Thyroid gland (tissue), 4 donors: ENCODE measurements at places on chromosomes 2 and 18. TPM values are rescaled to one million over a fixed set of nuclear protein-coding genes. Genes with fewer than 3 reads are reported as not detected.

DNA sequence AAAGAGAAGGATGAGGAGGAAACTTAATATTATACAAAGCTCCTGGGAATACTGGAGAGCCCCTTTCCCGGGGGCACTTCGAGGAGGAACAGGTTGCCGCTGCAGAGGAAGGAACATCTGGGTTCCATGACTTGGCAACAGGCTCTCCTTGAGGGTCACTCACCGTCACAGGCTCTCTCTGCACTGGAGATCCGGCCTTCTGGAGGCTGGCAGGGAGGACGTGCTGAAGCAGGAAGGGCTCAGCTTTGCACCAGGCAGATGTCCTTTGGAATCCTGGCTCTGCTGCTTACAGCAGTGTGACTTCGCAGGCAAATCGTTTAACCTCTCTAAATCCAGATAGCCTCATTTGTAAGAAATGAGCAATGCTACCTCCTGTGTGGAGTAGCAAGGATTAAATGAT, 2.9 kb upstream of the DPYSL5 start:
- peaks cover 37% of the 10 kb centered on the region for H3K4me1 ChIP-seq
- H3K36me3 ChIP-seq: no peaks in the 10 kb centered on the region
- no peak for DNase-seq
- H3K27me3 ChIP-seq: peaks cover 48% of the 10 kb centered on the region
- no peak overlapping the region for H3K27ac ChIP-seq

DNA sequence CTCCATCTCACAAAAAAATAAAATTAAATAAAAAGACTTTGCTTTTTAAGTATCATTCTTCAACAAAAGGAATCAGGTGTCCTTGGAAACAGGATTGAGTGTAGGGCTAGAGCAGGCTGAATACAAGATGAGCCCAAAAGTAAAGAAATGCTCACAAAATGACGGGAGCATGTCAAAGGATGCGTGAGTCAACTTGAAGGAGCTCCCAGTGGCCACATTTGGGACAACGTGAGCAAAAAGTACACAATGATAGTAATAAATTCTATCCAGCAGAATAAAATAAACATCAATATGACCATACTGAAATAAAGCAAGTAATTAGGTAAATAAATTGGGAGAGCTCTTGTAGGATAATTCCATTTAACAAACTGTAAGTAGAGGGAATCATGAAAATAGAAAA, 220.7 kb downstream of the PHLPP1 start:
- no peak overlapping the region for H3K27ac ChIP-seq
- no peaks in the 10 kb centered on the region for H3K36me3 ChIP-seq
- no peak for DNase-seq
- no peak overlapping the region for H3K4me3 ChIP-seq
- peaks cover 6% of the 10 kb centered on the region for H3K4me1 ChIP-seq

DNA sequence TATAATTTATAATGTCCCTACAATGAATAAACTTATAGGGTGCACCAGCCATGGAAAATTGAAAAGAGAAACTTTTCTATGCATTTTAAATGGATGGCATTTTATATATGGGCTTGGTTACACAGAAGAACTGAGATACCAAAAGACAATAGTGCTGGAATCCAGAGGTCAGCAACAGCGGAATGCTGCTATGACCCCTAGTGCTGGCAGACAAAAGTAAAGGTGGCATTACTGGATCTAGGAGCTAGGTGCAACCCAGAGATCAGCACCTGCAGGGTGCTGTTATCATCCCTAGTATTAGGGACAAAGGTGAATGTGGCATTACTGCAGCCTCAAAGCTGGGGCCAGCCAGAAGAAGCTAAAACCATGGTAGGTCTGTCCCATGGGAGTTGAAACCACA, 392.7 kb upstream of the ST6GAL2 start:
- no peak overlapping the region for H3K4me3 ChIP-seq
- no peaks in the 10 kb centered on the region for H3K27me3 ChIP-seq
- no peak for DNase-seq
- no peak overlapping the region for H3K27ac ChIP-seq
- H3K36me3 ChIP-seq: no peaks in the 10 kb centered on the region

GRCh38 chr2:235660484-235661082, 166.7 kb downstream of the AGAP1 start:
- no peaks in the 10 kb centered on the region for H3K36me3 ChIP-seq
- peaks cover 11% of the 10 kb centered on the region for H3K4me1 ChIP-seq
- H3K27ac ChIP-seq: no peak overlapping the region
- DNase-seq: no peak

DNA sequence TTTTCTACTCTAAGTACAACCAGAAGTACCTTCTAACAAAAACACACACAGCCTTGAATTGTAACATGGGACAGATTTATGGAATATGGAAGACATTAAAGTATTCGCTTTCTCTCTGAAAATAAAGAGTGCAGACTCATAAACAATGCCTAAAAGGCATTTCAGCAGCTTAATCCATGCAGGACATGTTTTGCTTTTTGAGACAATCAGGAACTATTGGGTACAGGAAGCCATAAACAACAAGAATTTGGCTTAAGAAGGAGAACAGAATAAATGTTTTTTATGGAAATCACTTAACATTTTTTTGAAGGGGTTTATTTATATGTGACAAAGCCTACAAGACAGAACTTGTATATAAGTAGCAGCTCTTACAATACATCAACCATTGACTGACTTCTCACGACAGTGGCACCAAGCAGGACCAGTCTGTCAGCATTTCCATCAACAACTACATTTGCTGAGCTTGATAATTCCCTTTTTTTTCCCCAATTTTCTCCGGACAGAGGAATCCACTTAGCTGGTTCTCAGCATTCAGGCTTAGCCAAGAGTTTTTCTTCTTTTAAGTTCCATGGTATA, 140.1 kb downstream of the EXOC6B start:
- H3K27me3 ChIP-seq: no peaks in the 10 kb centered on the region
- H3K4me1 ChIP-seq: peaks cover 42% of the 10 kb centered on the region
- H3K27ac ChIP-seq: no peak overlapping the region
- H3K4me3 ChIP-seq: no peak overlapping the region
- no peak for DNase-seq
- H3K36me3 ChIP-seq: no peaks in the 10 kb centered on the region

DNA sequence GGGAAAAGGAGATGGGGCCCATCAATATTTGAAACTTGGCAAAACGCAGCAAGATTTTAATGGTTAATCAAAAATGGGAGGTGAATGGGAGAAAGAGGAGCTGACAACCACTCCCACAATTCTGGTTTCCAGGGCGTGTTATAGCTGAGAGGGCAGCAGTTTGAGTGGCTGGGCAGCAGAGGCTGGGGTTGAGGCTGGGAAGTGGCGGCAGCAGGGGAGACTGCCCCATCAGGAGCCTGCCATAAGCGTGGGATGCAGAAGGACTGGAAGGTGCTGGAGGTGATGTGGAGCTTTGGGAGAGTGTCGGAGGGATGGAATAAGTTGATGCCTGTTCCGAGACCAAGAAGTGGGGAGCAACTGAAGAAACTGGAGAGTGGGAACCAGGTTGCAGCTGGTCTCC, 48.9 kb upstream of the SH3RF3 start:
- no peaks in the 10 kb centered on the region for H3K36me3 ChIP-seq
- DNase-seq: no peak
- H3K4me1 ChIP-seq: no peaks in the 10 kb centered on the region
- H3K4me3 ChIP-seq: no peak overlapping the region
- no peaks in the 10 kb centered on the region for H3K27me3 ChIP-seq

DNA sequence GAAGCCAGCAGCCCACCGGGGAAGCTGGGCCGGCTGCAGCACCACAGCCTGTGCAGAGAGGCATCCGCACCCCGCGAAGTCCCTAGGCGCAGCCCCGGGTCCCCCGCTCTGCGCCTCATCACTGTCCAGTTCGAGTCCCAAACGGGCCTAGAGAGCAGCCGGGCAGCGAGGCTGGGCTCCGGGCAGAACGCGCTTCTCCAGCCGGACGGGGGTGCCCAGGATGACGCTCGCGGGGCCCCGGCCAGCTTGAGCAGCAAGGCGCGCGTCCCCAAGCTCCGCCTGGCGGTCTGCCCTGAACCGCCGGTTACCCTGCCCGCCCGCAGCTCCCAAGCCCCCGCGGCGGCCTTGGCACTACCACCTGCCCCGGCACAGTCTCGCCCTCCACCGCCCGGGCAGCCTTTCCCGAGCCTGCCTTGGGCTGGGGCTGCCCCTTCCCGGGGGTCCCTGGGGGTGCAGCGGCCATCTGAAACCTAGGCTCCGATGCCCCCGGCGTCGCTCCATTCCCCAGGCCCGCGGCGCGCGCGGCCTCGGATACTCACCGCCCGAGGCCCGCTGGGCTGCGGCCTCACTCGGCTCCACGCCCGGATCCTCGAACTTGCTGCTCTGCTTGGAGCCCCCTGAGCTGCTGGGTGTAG, 591 bp downstream of the SLC16A14 start:
- peak overlapping the region; percentile 60 for H3K4me3 ChIP-seq
- H3K27ac ChIP-seq: no peak overlapping the region
- no peaks in the 10 kb centered on the region for H3K4me1 ChIP-seq

SERPINB3 gene
- total RNA-seq: not detected

GRCh38 chr2:18065249-18065648, 186.8 kb downstream of the KCNS3 start:
- H3K4me3 ChIP-seq: no peak overlapping the region
- no peak overlapping the region for H3K27ac ChIP-seq
- no peaks in the 10 kb centered on the region for H3K36me3 ChIP-seq
- no peak for DNase-seq

SOX11 gene
- not detected for total RNA-seq

- H3K4me1 ChIP-seq: no peaks in the 10 kb centered on the region
- peak; percentile 40 for DNase-seq
- no peaks in the 10 kb centered on the region for H3K36me3 ChIP-seq
- H3K27ac ChIP-seq: no peak overlapping the region
These were observed 95.7 kb upstream of the STPG4 start for GRCh38 chr2:47250586-47251403.

DNA sequence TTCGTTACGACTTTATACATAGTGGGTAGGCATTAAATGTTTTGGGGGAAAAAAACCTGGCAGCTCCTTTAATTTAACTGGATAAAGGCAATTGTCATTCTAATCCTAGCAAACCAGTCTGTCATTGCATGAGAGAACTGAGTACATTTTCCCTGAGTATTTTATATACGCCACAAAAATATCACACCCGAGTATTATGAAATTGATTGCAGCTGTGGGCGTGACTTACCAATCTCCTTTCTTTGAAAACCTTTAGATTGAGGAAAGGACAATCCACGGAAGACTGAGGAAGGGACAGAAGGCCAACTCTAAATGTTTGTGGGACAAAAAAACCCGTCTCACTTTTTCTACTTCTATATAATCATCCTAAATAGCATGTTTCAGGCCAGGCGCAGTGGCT, 9.0 kb downstream of the TM4SF20 start:
- no peaks in the 10 kb centered on the region for H3K27me3 ChIP-seq
- H3K36me3 ChIP-seq: no peaks in the 10 kb centered on the region
- no peak overlapping the region for H3K4me3 ChIP-seq
- no peak for DNase-seq

RNF152 gene
- 22.3 TPM for total RNA-seq

NGEF gene
- total RNA-seq: not detected

DNA sequence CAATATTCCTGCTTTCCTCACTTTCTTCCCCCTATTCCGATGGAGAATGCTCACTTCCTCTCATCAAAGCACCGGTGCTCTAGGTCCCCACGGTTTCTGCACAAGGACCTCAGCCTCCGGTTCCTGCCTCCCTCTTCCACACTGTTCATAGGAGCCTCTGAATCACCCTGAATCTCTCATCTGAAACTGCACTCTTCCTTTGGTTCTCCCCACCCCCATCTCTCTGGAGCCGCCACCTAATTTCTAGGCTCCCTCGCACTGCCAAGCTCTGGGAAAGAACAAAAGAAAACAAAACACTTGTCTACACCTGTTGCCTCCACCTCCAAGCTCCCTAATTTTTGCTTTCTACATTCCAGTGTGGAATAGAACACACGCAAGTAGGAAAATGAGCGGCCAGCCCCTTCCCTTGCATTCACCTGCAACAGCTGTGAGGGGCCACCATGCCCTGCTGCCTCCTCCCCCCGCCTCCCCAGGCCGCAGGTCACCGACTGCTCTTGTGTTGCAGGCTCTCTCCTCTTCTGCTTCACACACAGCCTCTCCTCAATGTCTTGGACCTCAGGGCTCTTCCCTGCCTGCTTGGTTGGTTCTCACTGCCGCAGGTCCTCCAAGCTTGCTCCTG, 9.6 kb downstream of the FBXO15 start:
- no peaks in the 10 kb centered on the region for H3K36me3 ChIP-seq
- DNase-seq: no peak
- no peaks in the 10 kb centered on the region for H3K27me3 ChIP-seq
- no peak overlapping the region for H3K27ac ChIP-seq
- H3K4me3 ChIP-seq: no peak overlapping the region

DNA sequence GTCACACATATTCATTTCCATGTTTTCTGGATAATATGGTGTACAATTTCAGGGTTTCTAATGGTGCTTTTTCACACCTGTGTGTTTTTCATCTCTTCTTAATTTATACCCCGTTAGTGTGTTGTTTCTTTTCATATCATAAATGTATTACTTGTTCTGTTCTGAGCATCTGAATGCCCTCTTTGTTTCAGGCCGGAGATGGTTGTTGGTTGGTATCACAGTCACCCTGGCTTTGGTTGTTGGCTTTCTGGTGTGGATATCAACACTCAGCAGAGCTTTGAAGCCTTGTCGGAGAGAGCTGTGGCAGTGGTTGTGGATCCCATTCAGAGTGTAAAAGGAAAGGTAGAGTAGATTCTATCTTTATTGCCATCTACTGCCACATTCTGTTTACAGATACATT, 45.1 kb upstream of the TBR1 start:
- no peaks in the 10 kb centered on the region for H3K27me3 ChIP-seq
- no peak overlapping the region for H3K27ac ChIP-seq
- H3K4me3 ChIP-seq: no peak overlapping the region

VRK2 gene
- 18.7 TPM for total RNA-seq

- no peaks in the 10 kb centered on the region for H3K4me1 ChIP-seq
- no peak overlapping the region for H3K27ac ChIP-seq
- H3K27me3 ChIP-seq: no peaks in the 10 kb centered on the region
- no peak for DNase-seq
- H3K36me3 ChIP-seq: no peaks in the 10 kb centered on the region
These were observed 239.9 kb upstream of the ID2 start for GRCh38 chr2:8441986-8442385.

COBLL1 gene
- total RNA-seq: 83.6 TPM

DNA sequence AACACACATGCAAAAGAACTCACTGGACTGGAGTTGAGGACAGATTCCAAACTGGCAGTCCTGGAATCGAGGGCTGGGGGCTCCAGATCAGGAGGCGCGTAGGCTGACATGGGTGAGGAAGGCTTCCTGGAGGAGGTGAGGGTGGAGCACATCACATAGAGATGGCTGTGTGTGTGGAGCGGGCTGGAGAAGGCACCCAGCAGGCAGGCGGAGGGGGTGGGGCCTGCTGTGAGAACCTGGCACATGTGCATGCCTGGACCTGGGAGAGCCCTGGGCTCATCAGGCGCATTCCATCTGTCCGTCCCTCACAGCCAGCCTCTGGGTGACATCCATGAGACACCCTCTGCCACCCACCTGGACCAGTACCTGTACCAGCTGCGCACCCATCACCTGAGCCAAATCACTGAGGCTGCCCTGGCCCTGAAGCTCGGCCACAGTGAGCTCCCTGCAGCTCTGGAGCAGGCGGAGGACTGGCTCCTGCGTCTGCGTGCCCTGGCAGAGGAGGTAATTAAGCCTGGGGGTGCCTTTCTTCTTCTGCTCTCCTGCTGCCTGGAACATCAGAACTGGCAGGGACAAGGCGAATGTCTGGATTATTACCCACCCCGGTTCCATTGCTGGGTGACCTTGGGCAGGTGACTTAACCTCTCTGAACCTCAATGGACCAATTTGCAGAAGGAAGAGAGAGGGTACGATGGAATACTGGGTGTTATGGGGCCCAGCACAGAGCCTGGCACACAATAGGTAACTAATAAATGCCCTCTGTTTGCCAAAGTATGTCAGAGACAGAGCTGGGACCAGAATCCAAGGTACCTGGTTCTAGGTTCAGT, 108.3 kb downstream of the DYSF start:
- DNase-seq: peak; percentile 35
- no peaks in the 10 kb centered on the region for H3K27me3 ChIP-seq
- no peaks in the 10 kb centered on the region for H3K36me3 ChIP-seq
- no peak overlapping the region for H3K27ac ChIP-seq
- H3K4me3 ChIP-seq: no peak overlapping the region
- H3K4me1 ChIP-seq: peaks cover 73% of the 10 kb centered on the region

CCDC85A gene
- total RNA-seq: 24.8 TPM
